HAP-1 (cell line): ENCODE measurements at places on chromosomes 6 and 20.
A peak's percentile ranks its signal among the peaks of the same experiment; 100 is the strongest.

DNA sequence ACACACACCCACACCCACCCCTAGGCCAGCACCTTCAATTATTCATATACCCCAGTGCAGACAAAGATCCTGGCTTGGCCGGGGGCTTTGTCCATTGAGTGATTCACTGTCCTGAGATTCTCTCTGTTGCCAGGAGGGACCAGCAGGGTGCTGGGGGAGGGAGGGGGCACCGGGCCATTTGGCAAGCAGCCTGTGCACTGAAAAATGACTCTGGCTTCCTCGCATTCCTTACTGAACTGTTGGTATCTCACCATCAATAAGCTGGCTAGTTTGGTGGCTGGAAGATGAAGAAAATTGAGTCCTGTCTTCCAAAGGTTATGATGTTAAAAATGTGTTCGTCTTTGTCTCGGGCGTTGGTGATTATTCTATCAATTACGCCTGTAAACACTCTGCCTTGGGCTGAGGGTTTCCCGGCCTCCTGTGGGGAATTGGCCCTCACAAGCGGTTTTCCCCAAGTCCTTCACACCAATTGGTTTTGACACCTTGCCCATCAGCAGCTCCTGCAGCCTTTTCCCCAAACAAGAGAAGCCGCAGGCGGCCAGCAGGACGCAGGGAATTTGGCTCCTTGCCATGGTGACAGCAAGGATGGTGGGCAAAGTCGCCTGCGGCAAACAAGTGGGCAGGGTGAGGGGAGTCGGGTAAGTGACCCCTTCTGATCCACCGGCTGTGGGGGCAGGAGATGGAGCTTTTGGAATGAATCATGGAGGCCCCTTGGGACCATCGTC, 4.9 kb downstream of the VSTM2L start:
- DNase-seq = peak; percentile 62

- DNase-seq = no peak
Measured at GRCh38 chr20:23081263-23081819, 4.8 kb downstream of the CD93 start.

- no peak for DNase-seq
Measured at GRCh38 chr20:32456869-32457478, 98.8 kb downstream of the ASXL1 start.

DNA sequence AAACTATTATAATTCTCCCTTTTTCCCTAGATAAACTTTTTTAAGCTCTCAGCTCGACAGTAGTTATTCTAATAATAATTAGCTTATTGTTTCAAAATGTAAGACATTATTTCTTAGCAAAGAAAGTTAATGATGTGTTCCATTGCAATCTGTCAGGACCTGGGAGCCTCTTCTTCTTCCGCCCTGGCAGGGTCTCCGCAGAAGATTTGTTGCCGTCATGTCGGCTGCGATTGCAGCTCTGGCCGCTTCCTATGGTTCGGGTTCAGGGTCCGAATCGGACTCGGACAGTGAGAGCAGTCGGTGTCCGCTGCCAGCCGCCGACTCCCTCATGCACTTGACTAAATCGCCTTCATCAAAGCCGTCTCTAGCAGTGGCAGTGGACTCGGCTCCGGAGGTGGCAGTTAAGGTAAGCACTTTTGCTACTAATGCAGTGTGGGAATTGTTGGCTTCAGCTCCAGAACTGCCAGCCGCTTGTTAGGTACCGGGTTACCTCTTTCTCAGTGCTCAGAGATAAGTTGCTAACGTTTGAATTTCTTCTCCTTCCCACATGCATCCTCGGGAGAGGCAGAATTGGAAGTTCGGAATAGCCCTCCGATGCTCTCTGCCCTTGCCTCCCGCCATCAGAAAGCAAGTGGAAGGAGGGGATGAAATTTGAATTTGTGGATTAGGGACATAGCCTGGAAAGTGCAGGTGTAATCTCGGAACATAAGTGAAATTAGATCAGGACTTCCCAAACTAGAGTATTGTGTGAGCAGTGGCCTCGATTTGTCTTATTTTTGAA, at the start of gene CDC40:
TSS of gene CDC40 (plus strand) at position 200 of the 781 bp plus-strand sequence. CDS start at position 218, 18 bp downstream.
- DNase-seq = peak; percentile 70

- no peak for DNase-seq
Measured at GRCh38 chr20:47468290-47469050, 33.2 kb upstream of the NCOA3 start.

DNA sequence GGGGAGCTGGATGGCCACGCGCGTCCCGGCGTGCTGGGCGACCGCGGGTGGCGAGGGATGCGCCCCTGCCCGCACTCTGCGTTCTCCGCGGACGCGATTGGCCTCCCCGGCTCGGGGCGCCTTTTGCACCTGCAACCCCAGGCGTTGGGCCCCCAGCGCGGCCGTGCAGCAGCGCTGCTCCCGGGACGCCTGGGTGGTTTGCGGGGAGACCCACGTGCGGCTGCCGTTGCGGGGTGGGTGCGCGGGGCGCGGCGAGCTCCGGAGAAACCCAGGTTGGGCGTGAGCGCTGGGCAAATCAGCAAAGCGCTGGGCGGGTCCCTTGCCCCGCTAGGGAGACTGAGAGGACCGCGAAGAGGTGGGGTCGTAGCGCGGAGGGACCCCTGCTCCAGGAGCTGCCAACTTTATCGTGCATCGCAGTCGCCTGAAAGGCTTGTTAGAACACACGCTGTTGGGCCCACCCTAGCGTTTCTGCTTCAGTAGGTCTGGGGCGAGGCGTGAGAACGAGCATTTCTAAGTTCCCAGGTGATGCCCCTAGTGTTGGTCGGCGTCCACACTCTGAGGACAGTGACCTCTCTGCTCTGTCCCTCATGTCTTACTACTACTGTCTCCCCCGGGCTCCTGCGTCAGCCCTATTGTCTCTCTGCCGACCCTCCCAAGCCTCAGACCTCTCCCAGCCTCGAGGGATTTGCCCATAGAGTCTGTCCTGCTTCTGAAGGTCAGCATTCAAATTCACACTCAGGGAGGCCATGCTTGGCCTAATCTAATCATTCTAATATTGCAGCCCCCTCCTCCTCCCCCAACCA, 538 bp upstream of the ZFP64 start:
- peak; percentile 70 for DNase-seq

- peak; percentile 31 for DNase-seq
Measured at GRCh38 chr6:93139408-93140081, 279.8 kb downstream of the EPHA7 start.

- no peak for DNase-seq
Measured at GRCh38 chr6:71047417-71047816, 90.6 kb upstream of the B3GAT2 start.
